B cell (primary cell): ENCODE measurements at places on chromosomes 2 and 18. TPM values are rescaled to one million over a fixed set of nuclear protein-coding genes. Genes with fewer than 3 reads are reported as not detected.

SLC5A7 gene
- polyA plus RNA-seq = not detected in 2 replicates

GALR1 gene
- not detected in 2 replicates for polyA plus RNA-seq

B3GNT7 gene
- 4.1 and 5.7 TPM in 2 replicates for polyA plus RNA-seq

REG1B gene
- not detected in 2 replicates for polyA plus RNA-seq

IL18RAP gene
- 0.22 and 0.33 TPM in 2 replicates for polyA plus RNA-seq

DNA sequence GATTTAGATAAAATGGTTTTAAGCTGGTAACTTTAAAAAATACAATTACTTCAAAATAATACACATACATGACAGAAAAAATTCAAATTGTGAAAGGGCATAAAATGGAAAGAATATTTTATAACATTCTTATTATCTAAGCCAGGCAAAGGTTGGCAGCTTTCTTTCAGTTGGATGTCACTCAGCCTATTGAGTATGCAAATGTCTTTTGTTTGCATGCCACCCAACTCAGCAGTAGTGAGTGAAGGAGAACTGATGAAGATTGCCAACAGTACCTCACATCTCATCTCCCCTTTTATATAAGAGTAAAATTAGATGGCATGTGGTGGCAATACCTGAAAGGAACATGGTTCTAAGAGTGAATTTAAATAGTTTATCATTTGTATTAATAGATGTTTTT lies 24.8 kb downstream of the BMPR2 start:
- H3K4me1 ChIP-seq = no peaks in the 10 kb centered on the region
- H3K4me3 ChIP-seq = no peak overlapping the region
- no peaks in the 10 kb centered on the region for H3K36me3 ChIP-seq
- H3K27ac ChIP-seq = no peak overlapping the region

- H3K4me3 ChIP-seq = peak overlapping the region; percentile 66
- H3K4me1 ChIP-seq = peaks cover 23% of the 10 kb centered on the region
- peak overlapping the region; percentile 88 for H3K27ac ChIP-seq
- no peaks in the 10 kb centered on the region for H3K27me3 ChIP-seq
These were observed 250 bp downstream of the ACTR1B start for GRCh38 chr2:97663626-97663961.

DNA sequence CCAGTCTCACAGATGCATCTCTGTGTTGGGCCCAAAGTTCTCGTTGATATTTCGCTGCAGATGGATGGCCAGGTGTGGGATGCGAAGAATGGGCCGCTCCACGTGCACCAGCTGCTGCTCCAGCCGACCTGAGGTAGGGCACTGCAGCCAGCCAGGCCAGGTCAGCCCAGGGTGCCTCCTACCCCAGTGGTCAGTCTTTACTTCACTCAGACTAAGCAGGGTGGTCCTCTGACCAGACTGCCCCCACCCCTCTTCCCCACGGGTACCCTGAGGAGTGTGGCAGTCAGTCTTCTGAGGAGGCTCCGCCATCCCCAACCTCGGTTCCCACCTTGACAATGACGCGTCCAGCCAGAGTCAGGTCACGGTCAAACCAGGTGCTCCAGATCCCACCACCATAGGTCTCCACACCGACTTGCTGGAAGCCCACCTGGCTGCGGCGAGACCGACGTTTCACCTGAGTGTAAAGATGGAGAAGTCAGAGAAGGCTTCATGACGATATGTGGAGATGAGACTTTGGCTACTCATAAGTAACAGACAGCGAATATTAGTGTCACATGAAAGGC lies 1.7 kb downstream of the DNPEP start:
- H3K4me3 ChIP-seq = no peak overlapping the region
- no peak overlapping the region for H3K27ac ChIP-seq
- DNase-seq = peak; percentile 27

DNA sequence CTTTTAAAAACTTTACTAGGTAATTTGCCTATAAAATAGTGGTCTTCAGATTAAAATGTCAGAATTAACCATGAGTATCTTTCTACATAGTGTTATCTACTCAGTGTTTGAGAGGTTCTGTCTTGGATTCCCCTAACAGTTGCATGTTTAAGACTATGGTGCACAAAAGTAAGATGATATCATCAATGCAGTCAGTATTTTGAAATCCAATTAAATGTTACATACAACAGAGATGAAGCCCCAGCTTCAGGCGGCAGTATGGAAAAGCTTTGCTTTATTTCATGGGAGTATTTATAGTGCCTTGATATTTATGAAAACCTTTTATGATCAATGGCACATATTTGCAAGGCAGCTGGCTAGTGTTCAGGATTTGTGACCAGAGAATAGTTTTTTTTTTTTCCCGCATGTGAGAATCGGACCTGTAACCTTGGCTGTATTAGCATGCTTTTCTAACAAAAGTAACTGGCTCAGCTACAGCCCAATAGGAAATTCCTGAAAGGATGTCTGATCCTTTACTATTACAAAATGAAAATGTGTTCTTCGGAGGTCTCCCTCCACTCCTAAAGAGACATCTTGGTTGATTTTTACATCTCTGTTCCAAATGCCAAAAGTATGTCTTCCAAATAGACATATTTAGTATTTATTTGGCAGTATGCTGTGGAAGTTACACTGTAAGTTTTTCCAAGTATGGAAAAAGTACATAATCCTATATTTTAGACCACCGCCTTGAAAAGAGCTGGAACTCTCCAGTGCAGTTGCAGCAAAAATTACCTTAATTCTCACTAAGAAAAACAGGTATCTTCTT lies 319.3 kb upstream of the UBE2E3 start:
- no peaks in the 10 kb centered on the region for H3K36me3 ChIP-seq
- H3K4me1 ChIP-seq = no peaks in the 10 kb centered on the region
- H3K27me3 ChIP-seq = no peaks in the 10 kb centered on the region
- no peak for DNase-seq
- no peak overlapping the region for H3K4me3 ChIP-seq

GRCh38 chr2:113056521-113056920 lies 2.5 kb upstream of the IL36RN start:
- no peak overlapping the region for H3K27ac ChIP-seq
- no peaks in the 10 kb centered on the region for H3K27me3 ChIP-seq
- H3K4me3 ChIP-seq = no peak overlapping the region
- no peak for DNase-seq
- no peaks in the 10 kb centered on the region for H3K36me3 ChIP-seq

DNA sequence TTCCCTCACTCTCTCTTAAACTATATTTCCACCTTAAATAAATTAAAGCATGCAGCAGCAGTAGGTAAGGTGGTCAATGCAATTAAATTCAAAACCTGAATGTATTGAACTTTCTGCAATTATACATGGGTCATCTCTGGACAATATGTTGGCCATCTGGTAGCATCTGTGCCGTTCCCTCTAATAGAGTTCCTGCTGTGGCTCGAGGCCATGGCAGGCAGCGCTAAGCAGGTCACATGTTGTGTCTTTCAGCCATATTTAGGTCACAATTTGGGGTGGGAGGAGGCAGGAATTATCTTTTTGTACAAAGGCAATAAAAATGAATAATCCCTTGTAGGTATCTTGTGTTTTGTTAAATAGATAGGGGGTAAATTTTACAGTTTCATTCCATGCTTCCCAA lies 676.2 kb downstream of the ZEB2 start:
- no peak overlapping the region for H3K4me3 ChIP-seq
- no peak overlapping the region for H3K27ac ChIP-seq
- DNase-seq = no peak
- no peaks in the 10 kb centered on the region for H3K4me1 ChIP-seq

GRCh38 chr2:224412141-224413015 lies 10.5 kb upstream of the FAM124B start:
- no peaks in the 10 kb centered on the region for H3K27me3 ChIP-seq
- no peaks in the 10 kb centered on the region for H3K36me3 ChIP-seq
- no peak overlapping the region for H3K4me3 ChIP-seq
- H3K27ac ChIP-seq = no peak overlapping the region

- no peak for DNase-seq
- no peaks in the 10 kb centered on the region for H3K27me3 ChIP-seq
- H3K4me3 ChIP-seq = no peak overlapping the region
- no peak overlapping the region for H3K27ac ChIP-seq
These were observed 1257.7 kb upstream of the CDH2 start for GRCh38 chr18:29434650-29435049.
